Stimulated activated memory B cell treated with anti-CD40 and anti-IgM and Interleukin-4, amounts not matched to agents 10 μg/mL and 1 μg/mL and 100 μg/mL, for 72 hours (primary cell): ENCODE measurements at places on chromosomes 11 and 22.

- ATAC-seq, result no peak
Observed at GRCh38 chr11:130964058-130964792, 47.9 kb upstream of the SNX19 start.

GRCh38 chr11:65159012-65159411 lies 11.0 kb upstream of the SPDYC start:
- no peak for ATAC-seq

DNA sequence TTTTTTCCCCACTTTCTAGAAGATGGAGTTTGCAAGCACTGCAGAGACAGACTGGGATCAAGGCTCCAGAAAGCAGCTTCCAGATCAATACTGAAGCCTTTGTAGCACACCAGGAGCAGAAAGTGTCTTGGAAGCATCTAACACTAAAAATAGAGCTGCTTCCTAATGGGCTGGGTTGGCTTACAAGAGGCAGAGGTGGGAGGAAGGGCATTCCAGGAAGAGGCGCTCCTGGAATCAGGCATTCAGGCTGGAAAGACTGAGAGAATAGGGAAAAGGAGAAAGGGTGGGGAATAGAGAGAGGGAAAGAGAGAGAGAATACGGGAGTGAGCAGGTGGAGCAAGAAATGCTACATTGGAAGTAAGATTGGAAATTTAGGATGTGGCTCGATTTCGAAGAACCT lies 395.9 kb downstream of the OPCML start:
- no peak for ATAC-seq

DNA sequence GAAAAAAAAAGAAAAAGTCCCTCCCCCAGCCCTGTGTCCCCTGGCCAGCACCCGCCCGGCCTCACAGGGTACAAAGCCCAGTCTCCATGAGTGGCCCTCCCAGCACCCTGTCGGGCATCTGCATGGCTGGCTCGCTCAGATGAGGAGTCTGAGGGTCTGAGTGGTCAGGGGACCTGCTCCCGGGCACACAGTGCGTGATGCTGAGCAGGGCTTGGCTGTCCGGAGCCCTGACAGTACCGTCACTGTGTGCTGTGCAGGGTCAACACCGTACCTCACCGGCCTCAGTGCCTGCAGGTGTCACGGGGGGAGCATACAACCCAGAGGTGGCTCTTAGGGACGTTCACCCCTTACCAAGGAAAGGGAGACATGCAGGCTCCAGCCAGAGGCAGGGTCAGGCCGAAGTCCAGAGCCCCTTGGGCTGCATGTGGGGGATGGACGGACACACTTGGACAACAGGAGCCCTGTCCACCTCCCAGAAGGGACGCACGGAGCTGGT lies 3.6 kb upstream of the PLXNB2 start:
- ATAC-seq, result no peak

GRCh38 chr22:11066458-11067285 lies 4461.3 kb upstream of the OR11H1 start:
- peak; percentile 78 for ATAC-seq

GRCh38 chr11:13462311-13462900 lies 616 bp downstream of the BTBD10 start:
- peak; percentile 51 for ATAC-seq

GRCh38 chr11:16081382-16082094 lies 274.8 kb downstream of the SOX6 start:
- no peak for ATAC-seq

DNA sequence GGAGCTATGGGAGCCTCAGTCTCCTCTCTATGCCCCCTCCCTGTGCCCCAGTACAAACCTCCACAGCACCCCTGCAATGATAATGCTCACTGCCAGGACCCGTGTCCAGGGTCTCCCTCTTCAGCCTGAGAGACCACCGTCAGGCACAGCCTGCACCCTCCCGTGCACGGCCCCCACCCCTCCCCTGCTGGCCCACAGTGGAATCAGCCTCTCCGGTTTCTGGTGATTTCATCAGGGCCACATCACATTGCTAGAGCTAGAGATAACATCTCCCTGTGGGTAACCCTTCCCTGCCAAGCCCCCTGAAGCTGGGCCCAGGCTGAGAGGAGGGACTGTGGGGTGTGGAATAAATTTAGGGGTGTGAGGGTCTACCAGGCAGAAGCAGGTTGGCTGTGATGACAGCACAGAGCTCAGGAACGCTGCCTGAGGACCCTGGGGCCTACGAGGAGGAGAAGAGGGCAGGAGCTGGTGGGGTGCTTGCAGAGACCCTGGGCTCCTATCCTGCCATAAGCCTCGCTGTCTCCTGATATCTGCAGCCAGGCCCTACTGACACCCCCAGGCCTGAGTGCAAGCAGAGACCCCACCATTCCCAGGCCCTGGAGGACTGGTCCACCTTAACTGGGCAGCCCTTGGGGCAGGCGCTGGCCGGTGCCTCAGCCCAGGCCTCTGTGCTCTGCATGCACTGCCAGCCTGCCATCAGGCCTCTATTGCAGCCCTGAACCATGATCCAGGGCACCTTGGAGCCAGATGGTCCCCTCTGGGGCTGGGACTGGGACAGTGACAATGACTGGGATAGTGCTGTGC lies at the start of gene KLHDC7B:
Gene KLHDC7B, plus strand, starts transcription at position 378 of the 804 bp plus-strand sequence. Its CDS starts 345 bp downstream, at position 723.
- no peak for ATAC-seq

DNA sequence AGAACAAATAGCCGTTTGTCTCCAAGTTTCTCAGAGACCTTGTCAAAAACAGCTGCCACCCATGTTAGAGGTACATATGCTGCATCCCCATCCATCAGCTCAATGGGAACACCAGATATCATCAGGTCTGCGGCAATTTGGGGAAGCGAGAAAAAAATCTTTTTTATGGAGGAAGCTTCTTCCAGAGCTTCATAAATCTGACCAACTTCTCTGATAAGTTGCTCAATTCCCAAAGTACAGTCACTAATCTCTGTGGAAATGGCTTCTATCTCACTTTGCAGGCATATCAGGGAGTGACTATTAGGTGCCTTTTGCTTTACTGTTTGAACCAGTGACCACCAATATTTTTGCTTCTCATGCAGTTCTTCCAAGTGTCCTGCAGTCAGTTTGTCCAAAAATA lies 34.3 kb upstream of the MRPL17 start:
- ATAC-seq, result no peak

DNA sequence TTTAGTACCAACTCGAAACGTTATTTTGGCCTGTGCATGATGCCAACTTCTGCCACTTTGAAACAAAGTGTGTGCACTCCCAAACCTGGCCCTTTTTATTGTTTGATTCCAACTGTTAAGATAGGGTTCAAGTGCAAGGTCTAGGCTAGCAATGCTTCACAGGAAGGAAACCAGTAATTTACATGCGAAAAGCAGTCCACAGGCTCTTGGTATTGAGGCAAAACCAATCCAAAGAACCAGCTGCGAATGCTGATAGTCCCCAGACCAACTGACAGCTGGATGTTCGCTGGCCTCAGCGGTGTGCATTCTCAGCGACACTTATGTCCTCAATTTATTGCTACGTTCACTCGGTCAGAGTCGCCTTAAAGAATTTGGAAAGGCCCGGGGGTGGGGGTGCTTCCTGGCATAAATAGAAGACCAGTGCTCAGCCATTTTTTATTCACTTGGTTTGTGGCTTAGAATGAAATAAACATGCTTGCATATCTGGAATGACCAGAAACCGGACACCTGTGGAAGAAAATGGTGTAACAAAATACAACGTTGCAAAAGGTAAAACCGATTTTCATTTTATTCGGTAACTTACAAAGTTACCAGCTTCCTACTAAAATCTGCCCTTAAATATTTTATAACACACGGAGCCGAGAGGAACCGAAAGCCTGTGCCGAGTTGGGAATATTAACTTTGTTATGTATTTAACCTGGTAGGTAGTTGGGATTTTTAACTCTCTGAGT lies 1.6 kb downstream of the CPT1A start:
- ATAC-seq, result no peak

DNA sequence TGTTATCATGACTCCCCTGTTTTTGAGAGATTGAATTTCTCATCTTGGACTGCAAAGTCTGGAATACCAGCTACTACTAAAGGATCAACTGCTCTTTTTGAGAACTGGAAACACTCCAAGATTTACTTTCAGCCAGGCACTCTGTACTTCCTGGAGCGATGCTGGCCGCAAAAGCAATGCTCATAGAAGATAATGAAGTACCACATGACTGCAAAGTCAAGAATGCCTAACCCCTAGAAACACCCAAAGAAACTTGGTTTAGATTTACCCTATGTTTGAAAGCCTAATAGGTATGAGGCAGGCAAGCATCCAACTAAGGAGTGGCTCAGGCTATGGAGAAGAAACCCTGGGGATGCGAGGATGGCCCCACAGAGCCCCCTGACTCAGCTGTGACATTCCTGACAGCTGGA lies 47.7 kb upstream of the ARHGAP20 start:
- no peak for ATAC-seq

DNA sequence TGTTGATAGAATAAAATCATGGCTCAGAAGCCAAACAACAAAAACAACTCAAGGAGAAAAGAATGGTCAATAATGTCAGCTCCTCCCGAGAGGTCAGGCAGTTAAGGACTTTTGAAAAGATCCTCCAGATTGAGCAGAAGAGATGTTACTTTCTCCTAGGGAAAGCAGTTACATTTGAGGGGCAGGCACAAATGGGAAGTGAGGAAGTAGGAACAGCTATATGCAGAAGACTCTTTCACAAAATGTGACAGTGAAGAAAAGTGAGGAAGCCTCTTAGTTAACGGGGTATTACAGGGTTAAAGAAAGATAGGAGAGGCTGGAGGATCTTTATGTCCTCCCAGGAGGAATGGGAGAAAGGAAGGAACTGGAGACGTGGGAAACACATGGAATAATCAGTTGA lies 3.4 kb downstream of the DCHS1 start:
- no peak for ATAC-seq

GRCh38 chr11:14041040-14041439 lies 78.5 kb downstream of the SPON1 start:
- ATAC-seq, result no peak

DNA sequence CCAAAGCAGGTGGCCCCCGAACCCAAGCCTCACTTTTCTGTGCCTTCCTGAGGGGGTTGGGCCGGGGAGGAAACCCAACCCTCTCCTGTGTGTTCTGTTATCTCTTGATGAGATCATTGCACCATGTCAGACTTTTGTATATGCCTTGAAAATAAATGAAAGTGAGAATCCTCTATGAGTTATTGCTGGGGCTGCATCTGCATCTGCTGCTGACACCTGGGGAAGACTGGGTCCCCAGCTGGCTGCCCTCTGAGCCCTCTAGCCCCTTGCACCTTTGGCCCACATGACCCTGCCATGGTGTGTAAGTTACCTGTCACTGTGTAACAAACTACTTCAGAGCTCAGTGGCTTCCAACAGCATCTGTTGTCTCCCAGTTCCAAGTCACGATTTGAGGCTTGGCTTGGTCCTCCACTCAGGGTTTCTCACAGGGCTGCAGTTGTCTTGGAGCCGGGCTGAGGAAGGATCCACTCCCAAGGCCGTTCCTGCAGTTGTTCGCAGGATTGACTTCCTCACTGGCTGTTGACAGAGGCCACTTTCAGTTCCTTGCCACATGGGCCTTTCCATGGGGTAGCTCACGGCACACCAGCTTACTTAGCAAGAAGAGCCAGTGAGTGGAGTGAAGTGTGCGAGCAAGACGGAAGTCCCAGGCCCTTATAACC lies 13.5 kb upstream of the UVRAG start:
- ATAC-seq, result no peak
